Activated CD4-positive, alpha-beta T cell treated with anti-CD3 and anti-CD28 coated beads for 48 hours (primary cell): ENCODE measurements at places on chromosomes 4 and X.

DNA sequence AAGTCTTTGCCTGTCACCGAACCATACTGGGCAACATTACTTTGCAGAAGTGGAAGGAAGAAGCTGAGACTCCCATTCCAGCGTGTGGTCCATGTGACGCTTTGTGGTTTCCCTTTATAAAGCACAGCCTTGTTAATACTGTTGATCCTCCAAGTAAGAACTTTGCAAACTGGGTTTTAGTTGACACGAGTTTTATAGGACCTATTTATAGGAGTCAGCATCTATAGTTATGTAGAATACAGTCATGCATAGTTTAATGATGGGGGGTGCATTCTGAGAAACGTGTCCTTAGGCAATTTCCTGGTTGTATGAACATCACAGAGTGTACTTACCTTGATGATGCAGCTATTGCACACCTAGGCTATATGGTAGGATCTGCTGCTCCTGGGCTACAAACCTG is 1879.4 kb upstream of the TENM3 start:
- DNase-seq: no peak

DNA sequence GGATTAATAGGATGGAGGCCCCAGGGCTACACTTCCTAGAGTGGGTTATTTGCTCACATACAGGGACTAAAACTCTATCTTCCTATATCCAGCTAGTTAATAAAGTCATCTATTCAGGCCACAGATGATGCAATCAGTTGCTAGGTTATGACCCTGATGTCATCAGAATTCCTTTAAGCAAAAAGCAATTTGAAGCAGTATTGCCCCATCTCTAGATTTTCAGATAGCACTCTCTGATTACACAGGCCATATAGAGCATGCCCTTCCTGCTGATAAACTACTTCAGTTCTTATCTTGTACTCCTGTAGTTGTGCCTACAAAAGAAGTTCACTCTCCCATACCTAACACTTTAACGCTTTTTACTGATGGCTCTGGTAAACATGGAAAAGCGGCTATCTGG is 84.8 kb downstream of the TMEM144 start:
- no peak for DNase-seq

DNA sequence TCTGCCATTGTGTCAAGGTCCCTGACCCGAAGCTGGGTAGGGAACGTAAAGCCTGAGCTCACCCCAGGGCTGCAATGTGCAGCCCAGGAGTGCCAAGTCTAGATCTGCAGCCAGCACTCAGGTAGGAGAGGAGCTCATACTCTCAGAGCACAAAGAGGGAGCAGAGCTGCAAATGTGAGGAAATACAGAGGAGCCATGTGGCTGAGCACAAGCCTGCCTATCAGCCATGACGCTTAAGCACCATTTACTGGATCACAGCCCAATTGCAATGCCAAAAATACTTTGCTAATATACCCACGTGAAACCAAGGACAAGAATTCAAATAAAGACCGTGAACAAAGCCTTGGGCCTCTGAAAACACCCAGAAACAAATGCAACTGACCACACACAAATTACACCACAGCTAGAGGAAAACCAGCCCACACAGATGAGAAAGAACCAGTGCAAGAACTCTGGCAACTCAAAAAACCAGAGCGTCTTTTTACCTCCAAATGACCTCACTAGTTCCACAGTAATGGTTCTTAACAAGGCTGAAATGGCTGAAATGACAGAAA is 69.0 kb upstream of the HPF1 start:
- DNase-seq: no peak

DNA sequence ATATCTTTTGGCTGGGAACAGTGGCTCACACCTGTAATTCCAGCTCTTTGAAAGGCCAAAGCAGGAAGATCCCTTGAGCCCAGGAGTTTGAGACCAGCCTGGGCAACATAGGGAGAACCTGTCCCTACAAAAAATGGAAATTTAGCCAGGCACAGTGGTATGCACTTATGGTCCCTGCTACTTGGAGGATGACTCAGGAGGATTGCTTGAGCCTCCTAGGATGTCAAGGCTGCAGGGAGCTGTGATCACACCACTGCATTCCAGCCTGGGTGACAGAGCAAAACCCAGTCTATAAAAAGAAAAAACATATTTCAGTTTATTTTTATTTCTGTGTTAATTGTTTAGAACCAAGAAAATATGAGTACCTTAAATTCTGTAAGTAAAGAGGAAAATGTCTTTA is 123.7 kb downstream of the CBR4 start:
- DNase-seq: no peak

DNA sequence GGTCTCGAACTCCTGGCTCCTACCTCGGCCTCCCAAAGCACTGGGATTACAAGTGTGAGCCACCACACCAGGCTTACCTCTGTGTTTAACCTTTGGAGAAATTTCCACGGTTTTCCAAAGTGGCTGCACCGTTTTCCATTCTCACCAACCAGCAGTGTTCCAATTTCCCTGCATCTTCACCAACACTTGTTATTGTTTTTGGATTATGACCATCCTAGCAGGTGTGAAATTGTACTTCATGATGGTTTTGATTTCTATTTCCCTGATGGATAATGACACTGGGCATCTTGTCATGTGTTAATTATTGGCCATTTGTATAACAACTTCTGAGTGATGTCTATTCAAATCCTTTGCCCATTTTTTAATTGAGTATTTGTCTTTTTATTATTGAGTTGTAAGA is 2.7 kb upstream of the MAP3K15 start:
- no peak for DNase-seq

GRCh38 chrX:136828830-136829229 is 48.1 kb upstream of the ARHGEF6 start:
- no peak for DNase-seq

GRCh38 chrX:43666311-43666912 is 10.3 kb downstream of the MAOA start:
- DNase-seq: no peak

DNA sequence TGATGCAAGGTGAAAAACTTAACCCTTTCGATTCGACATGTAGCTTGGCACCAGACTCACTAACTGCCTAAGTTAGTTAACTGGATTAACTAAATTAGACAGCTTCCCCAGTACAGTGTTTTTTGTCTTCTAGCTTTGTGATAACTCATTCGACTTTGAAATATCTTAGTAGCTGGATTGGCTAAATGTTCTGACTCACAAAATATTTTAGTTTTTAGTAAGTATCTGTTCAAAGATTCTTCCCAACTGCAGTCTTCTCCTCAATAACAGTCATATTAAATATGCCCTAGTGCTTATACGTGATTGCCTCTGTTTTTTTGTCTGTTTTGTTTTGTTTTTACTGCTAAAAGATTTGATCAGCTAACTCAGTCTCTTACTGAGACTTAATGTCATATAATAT is 102.9 kb downstream of the KCNIP4 start:
- no peak for DNase-seq

DNA sequence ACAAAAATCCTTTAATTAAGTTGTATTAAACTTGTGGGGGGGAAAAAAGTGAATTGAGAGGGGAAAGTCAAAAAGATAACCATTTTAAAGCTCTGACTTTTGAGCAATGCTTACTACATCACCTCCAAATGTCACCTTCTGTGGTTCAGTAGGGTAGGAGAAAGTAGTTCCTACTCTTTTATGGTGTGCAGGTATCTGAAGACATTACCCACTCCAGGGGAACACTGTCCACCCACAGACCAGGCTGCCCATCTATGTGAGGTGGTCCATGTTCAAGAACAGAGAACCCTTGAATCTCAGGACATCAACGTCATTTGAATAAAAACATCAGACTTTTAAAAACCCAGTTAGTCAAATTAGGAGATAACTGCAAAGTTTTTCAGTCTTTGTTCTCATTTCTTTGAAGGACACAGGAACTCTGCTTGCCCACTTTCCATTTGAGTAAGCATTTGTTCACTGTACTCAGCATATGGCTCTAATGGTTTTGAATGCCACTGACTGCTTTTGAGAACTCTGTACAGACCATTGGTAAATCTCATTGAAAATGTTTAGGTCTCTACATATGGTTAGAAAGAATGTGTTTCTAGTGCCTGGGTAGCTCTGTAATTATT is 18.4 kb downstream of the NMU start:
- DNase-seq: no peak

GRCh38 chr4:168453146-168453545 is 27.1 kb downstream of the DDX60L start:
- no peak for DNase-seq
